ENCODE measurements at places on chromosomes 2 and 18.

DNA sequence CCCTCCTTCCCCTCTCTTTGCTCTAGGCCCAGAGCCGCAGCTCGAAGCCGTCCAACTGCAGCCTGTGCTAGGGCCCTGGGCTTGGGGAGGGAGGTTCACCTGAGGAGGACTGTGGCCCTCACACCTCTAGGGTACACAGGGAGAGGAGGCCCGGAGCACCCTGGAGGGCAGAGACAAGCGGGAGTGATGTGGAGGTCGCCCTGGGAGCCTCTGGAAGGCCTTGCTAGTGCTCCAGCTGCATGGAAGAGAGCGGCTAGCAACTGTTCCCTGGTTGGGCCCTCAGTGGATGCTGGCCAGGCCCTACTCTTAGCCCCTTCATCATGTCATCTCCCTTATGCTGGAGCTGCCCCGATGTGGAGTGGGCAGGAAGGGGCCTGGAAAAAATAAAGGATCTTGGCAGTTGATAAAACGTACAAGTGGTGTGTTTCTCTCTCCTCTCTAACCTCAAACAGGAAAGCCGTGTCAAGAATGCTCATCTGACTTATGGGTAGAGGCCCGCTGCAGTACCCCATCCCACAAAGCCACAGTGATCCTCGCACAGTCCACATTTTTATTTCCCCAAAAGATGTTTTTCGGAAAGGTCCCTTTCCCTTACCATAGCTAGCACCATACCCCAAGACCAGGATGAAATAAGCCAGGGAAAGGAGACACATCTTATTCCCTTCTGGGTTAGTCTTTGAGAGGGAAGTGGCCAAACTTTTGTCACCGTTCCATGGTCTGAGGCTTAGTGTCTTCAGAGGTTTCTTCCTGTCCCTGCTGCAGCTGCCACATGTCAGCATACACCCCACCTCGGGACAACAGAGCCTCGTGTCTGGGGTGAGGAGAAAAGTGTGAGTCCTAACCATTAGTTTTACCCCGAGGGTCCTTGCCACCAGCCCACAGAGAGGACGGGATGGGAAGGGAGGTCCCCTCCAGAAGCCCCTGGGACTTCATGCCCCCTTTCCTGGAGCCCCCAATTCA is 2.9 kb downstream of the ZFAND2B start:
- no peak for DNase-seq

DNA sequence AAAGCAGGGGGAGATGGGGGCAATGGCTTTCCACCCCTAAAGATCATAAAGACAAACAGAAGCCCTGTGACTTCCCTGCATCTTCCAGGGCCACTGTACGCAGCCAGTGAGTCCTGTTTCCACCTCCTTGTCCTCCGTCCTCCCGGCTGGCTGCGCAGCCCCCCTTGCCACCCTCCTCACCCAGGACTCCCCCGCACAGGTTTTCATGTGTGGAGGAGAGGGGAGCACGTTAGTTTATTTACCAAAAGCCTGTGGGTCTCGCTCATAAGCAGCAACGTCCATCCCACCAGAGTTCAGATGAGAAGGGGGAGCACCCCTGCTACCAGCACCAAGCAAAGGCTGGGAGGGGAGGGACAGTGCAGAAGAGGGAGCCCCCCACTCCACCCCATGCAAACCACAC is 11.7 kb downstream of the CYP26B1 start:
- DNase-seq: no peak

DNA sequence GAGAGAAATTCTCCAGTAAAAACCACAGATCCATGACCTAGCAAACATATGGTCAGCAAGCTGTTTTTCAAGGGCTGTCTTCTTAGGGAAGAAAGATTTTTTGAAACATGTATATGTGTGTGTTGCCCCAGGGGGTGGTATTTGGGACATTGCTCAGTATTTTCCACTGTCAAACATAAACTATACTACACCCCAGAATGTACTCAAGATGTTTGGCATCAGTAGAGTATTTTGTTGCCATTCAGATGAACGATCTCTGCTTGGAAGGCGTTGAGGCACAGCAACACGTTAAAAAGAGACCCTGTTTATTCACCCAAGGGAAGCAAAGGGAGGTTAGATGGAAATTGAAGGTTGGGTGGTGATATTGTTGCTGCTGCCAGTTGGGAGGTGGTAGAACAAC is 30.0 kb downstream of the EEF1B2 start:
- DNase-seq: no peak

- DNase-seq: no peak
Observed at GRCh38 chr2:179825494-179825893, 35.9 kb downstream of the ZNF385B start.

GRCh38 chr18:59705145-59705544 is 7.9 kb upstream of the CCBE1 start:
- no peak for DNase-seq

Data from T-cell (primary cell).